ENCODE measurements at places on chromosomes 16 and 17.

DNA sequence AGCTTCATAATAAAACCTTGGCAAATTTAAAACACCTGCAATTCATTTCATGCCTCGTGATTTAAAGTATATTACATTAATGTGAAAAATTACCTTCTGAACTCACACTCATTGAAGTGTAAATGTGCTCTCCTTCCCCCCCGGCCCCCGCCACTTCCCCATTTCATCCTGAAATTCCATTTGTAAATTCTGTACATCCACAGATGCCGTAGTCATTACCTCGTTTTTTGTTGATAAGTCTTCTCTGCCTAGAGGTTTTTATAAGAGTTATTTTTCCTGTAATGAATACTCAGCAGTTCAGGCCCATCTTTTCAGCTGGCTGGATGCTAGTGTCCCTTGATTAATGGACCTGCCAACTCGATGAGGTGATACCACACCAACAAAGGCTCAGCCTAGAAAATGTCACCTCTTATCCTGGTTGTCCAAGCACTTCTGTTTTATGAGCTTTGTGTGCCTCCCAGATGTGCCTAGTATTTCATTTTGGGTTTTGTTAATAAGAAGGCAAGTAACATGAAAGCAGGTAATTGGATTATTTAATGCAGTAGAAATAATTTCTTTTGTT is 64.8 kb upstream of the KIFC3 start:
- no peak for DNase-seq

DNA sequence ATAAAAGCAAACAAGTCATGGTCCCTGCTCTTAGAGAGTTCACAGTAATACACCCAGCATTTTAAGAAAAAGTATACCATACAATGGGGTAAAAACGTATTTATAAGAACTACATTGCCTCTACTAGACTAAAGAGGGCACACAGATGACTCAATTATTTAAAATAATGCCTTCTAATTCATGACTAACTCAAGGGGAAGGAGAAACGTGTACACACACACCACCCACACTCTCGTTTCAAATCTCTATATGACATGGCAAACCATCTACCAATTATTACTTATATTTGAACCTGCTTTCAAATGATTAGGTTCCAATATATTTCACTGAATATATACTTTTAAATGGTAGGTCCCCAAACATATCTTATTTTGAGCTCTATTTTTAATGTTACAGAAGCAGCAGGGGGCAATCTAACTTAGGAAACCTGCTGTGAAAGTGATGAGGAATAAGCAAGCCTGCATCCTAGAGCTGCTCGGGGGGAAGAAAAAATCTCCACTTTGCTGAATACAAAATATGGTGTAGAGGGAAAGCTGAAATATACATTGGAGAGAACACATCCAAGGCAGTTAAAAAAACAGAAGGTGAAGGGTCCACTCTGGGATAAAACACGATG is 232.4 kb upstream of the PSMD7 start:
- DNase-seq: no peak

GRCh38 chr17:72591289-72592241 is 470.7 kb downstream of the SOX9 start:
- DNase-seq: peak; percentile 53

GRCh38 chr17:74785096-74785980 is 9.2 kb upstream of the NAT9 start:
- DNase-seq: no peak

DNA sequence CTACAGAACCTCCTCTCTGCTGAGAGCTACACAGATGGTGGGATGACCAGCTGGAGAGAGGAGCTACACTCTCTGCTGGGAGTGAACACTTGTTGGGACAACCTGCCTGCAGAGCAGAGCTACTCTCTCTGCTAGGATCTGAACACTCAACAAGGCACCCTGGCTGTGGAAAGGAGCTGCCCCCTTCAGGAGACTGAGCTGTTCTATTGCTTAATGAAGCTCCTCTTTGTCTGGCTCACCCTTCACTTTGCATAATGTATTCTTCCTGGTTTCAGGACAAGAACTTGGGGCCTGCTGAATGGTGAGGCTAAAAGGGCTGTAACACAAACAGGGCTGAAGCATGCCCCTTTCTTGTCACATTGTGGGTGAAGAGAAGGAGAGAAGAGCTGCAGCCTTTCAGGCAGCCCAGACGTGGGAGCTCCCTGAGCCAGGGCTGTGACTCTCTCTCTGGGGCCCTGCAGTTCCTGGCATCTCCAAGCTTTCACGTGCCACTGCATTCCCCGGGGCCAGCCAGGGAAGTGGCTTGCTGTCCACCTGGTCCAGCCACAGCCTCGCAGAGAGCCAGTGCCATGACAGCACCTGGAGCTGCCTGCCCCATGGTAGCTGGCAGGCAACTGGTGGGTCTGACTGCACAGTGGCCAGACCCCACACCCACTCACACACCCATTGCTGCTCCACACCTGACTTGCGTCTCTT is 272.8 kb upstream of the KCNJ16 start:
- peak; percentile 49 for DNase-seq

DNA sequence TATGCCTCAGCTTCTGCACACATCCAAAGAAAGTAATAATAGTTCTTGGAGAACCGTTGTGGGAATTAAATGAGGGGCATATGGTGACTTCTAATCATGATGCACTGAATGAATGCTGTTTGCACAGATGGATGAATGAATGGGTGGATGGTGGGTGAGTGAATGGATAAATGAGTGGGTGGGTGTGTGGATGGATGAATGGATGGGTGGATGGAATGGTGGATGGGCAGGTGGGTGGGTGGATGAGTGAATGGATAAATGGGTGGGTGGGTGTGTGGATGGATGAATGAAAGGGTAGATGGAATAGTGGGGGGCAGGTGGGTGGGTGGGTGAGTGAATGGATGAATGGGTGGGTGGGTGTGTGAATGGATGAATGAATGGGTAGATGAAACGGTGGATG is 44.9 kb upstream of the FOXF1 start:
- DNase-seq: no peak

GRCh38 chr17:19415806-19416775 is 5.1 kb downstream of the RNF112 start:
- peak; percentile 12 for DNase-seq

GRCh38 chr17:50571681-50572080 is 11.2 kb downstream of the CACNA1G start:
- DNase-seq: no peak

GRCh38 chr17:49727380-49727779 is 19.6 kb upstream of the SLC35B1 start:
- no peak for DNase-seq

DNA sequence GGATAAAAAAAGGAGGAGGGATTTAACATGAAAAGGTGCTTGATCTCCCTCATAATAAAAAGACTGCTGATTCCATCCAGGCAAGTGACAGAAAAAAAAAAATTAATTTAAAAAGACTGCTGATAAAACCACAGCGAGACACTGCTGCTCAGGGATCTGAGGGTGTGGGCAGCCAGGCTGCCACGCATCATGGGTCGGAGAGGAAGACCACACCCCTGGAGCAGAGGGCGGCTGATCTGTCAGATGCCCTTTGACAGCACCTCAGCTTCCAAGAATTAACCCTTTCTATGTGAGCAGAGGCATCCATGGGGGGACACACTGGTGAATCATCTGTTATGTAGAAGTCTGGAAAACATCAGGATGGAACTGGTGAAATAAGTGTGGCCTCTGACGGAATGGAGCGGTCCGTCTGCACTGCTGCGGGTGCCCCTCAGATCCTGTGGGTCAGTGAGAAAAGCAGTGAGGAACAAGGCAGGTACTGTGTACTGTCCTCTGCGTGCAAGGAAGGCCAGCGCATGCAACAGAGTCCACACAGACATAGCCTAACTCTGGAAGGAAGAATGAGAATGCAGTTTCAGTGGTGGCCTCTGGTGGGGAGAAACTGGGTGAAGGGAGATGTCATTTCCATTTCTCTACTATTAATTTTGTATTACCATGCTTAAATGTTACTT is 19.8 kb downstream of the MAPT start:
- no peak for DNase-seq

DNA sequence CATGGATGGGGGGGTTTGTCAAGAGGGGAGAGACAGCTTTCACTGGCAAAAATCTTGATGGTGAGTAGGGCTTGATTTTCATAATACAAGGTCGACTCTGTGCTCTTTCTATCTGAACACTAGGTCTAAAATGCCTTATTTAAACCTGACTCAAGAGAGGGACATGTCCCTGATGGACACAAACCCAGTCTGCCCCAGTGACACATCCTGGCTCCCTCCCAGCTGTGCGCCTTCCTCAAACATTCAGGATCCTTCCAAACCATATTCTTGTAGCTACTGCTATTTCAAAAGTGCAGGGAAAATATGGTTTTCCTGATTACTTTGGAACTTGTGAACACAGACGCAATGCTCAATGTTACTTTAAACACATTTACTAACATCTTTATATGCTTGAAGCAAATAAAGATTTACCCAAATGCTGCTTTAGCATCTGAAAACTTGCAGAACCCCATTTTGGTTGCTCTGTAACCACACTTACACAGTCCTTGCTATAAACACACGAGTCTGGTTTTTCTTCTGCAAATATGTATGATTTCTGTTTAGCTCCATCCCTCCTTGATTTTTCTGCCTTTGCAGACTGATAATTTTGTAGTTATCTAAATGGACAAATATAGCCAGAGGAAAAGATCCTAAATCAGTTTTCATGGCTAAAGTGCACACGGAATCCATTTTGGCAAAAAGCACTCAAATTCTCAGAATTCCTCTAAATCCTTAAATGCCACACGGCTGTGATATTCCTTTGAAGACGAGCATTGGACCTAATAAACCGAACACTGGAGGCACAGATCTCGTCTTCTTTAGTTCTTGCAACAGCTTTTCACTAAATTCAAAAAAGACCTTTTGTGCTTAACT is 499.9 kb upstream of the ZFHX3 start:
- DNase-seq: no peak

DNA sequence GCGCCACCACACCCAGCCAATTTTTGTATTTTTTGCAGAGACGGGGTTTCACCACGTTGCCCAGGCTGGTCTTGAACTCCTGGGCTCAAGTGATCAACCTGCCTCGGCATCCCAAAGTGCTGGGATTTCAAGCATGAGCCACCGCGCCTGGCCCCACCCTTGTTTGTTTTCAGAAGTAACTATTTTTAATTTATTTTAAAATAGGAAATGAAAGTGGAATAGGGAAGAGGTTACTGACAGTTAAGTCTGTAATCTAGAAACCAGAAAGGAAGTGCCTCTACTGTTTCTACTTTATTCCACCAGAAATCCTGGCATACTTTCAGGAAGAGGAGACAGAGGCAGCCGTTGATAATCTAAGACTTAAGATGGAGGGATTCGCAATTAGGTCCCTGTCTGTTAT is 225.6 kb downstream of the TANC2 start:
- no peak for DNase-seq

DNA sequence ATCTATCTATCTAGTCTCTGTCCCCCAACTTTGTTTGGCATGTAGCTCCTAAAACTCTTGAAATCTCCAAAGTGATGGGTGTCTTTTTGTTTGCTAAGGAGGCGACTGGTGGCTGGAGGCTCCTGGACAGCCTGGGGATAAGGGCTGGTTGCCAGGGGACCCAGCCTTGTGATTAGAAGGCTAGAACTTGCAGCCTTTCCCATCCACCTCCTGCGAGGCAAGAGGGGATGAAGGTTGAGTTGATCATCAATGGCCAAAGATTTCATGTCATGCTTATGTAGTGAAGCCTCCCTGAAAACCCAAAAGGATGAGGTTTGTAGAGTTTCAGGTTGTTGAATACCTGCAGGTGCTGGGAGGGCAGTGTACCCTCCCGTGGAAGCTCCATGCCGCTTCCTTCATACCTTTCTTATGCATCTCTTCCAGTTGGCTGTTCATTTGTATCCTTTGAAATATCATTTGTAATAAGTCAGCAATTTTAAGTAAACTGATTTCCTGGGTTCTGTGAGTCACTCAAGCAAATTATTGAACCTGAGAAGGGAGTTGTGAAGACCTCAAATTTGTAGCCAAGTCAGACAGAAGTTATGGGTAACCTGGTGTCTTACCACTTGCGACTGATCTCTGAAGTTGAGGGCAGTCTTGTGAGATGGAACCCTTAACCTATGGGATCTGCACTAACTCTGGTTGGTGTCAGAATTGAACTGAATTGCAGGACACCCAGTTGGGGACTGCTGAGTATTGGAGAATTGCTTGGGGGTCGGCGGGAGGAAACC is 202.4 kb downstream of the SEC14L1 start:
- DNase-seq: no peak

DNA sequence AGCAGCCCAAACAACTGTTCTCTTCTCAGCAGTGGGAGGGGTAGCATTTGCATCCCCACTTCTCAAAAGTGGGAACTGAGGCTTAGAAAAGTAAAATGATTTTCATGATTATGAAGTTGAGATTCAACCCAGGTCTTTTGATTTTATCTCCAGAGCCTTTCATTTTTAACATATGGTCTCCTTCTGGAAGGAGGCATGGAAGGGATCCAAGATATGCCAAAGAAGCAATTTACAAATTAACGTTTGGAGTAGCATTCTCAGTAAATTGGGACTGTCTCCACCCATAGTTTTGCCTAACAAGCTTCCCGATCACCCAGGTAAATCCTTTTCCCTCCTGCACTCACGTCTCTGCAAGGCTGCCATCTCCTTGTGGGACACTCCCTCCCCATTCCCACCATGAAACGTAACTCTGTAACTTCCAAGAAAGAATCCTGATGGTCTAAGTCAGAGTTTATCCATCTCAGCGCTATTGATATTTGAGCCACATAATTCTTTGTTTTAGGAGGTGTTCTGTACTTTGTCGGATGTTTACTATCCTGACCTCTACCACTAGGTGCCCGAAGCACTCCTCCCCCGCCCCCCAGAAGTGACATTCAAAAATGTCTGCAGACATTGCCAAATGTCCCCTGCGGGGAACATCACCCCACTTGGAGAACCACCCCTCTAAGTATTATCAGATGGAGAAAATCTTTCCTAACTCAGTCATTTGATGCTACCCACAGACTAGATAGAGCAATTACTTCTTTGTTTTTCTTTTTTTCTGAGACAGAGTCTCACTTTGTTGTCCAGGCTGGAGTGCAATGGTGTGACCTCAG is 32.9 kb upstream of the NFAT5 start:
- DNase-seq: no peak

DNA sequence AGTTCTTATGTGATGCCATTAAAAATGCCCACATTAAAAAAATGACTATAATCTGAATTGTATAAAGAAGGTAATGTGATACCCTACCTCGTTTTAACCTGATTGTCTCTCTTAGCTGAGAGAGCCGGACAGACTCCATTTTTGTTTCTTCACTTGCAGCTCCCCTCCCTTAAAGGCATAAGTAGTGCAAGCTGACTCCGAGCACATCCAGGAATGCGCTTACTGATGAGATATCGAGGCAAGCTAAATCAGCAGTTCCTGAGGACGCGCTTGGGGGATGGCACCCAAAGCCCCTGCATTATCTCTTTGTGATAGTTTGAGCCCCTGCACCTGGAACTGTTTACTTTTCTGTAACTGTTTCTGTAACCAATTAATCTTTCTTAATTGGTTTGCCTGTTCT is 6.3 kb downstream of the KRT24 start:
- no peak for DNase-seq

GRCh38 chr16:50037662-50038220 is 12.7 kb downstream of the CNEP1R1 start:
- DNase-seq: no peak

DNA sequence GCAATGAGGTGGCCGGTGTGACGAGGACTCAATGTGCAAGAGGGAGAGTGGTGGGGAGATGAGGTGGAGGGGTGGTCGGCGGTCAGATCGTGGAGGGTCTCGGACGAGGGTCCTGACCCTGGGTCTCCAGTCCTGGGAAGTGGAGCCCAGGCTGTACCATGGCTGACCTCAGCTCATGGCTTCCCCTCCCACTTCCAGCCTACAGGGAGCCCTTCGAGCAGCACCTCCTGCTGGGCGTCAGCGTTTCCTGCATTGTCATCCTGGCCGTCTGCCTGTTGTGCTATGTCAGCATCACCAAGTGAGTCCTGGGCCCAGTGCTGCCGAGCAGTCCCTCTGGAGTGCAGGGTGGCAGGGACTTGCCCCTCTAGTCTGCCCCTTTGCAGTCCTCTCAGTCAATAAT is 41.8 kb downstream of the IL4R start:
- no peak for DNase-seq

Data from G401 (cell line).